ENCODE measurements at places on chromosomes 4 and X.

DNA sequence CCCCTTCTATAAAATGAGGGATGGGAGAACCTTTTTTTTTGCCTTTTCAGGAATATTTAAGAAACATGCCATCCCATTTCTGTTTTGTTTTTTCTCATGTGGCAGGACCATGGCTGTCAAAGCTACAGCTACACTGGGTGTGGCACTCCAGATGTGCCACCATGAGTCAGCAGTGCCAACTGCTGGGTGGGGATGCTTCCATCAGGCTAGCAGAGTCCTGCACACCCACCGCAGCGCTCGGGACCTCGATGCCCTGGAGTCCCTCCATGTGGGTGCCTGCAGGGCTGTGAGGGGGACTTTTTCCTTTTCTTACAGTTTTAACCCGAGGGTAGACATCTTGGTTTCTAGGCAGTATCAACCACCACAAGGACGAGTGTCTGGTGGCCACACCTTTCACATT, 352.6 kb downstream of the NR3C2 start:
- DNase-seq: no peak

- DNase-seq: no peak
These were observed 17.3 kb upstream of the FGF5 start for GRCh38 chr4:80249144-80249543.

DNA sequence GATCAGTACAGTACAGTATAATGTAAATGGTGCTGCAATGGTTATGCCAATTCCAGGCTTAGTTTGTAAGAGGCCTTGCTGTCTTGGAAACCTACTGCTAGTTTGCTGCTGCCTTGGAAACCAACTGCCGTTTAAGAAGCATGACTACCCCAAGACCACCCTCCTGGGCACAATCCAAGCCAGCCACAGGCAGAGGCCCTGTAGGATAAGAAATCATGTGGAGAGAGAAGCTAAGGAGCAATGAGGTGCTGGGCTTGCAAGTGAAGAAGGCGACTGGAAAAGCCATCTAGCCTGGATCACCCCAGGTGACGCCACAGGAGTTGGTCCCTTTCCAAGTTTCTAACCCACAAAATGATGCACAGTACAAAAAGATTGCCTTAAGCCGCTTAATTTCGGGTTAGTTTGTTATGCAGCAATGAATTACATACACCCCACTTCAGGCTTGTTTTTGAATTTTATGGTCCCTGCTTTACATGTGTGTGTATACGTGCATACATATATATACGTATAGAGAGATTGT, 16.9 kb downstream of the ZFP42 start:
- no peak for DNase-seq

DNA sequence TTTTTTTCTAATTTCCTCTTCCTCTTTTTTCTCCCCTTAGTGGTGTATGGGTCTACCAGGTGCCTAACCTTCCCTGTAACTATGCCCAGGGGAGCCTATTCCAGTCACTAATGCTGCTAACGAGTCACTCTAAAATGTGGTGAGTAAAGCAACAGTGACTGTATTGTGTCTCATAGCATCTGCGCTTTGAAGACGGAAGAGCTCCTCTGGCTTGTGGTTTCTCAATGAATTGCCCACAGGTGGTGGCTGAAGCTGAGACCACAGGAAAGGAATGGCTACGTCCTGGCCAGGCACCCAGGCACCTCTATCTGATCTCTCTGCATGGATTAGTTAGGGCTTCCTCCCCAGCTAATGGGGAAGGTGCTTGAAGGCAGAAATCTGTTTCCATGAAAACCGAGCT, 763.5 kb upstream of the FRG1 start:
- no peak for DNase-seq

- DNase-seq: no peak
These were observed 66.7 kb downstream of the DRD5 start for GRCh38 chr4:9847968-9848748.

DNA sequence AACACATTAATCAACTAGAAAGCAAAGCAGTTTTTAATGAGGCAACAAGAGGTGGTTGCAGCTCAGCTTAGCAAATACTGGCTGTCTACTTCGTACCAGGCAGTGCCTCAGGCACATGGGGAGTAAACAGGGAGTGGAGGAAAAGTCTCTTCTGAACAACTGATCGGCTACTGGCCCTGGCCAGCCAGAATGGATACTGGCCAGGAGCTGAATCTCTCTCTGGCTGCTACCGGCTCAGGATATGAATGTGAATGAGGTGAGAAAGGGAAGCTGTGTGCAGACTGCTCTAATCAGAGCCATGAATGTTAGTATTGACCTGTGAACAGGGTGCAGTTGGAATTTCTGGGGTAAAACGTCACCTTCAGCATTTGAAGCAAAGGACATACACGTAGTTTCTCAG, 77.3 kb downstream of the STK32B start:
- DNase-seq: no peak

DNA sequence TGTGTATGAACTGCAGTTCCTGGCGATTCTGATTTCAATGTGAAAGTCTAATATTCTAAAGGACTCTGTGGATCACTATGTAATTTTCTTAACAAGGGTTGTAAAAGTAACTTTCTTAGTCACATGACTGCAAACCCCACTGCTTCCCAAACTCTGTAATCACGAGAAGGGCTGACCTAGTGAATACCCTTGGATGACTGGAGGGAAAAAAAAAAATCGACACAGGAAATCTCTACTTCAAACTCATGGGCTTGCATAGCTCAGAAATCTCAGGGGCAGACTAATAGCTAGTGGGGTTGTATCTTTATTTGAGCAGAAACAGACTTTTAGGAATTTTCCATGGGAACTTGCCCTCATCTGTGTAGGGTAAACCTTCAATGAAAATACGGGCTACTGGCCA, 4.8 kb upstream of the MXRA5 start:
- DNase-seq: no peak

GRCh38 chrX:123436512-123437136, 252.5 kb downstream of the GRIA3 start:
- DNase-seq: no peak

GRCh38 chr4:94566420-94566819, 114.7 kb downstream of the PDLIM5 start:
- DNase-seq: no peak

GRCh38 chr4:105966051-105966450, 70.8 kb downstream of the NPNT start:
- no peak for DNase-seq

DNA sequence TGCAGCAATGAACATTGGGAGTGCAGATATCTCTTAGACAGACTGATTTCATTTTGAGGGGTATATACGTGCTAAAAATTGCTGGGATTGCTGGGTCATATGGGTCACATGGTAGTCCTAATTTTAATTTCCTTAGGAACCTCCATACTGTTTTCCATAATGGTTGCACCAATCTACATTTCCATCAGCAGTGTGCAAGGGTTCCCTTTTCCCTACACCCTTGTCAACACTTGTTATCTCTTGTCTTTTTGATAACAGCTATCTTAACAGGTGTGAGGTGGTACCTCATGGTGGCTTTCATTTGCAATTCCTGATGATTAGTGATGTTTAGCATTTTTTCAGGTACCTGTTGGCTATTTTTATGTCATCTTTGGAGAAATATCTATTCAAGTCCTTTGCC, 57.0 kb downstream of the GPC3 start:
- DNase-seq: no peak

- no peak for DNase-seq
These were observed 133.2 kb upstream of the RPS6KA3 start for GRCh38 chrX:20399728-20400414.

DNA sequence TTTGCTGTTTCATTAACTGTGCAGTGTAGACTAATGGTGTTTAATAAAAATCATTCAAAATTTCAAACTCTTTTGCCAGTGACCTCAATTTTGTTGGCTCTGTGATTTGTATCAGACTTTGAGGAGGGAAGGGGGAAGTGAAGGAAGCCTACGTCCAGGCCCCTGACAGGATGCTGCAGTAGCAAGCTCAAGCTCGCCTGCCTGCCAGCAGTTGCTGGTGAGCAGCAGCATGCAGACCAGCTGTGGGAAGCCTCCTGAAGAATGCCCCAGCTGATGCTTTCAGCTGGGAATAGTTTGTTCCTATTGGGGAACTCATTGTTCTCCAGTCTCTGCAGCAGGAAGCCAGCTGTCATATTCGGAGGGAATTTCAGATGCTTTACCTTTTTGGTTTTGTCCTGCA, 495.2 kb downstream of the AFF2 start:
- no peak for DNase-seq

GRCh38 chr4:40369437-40370274, 34.5 kb downstream of the CHRNA9 start:
- no peak for DNase-seq

DNA sequence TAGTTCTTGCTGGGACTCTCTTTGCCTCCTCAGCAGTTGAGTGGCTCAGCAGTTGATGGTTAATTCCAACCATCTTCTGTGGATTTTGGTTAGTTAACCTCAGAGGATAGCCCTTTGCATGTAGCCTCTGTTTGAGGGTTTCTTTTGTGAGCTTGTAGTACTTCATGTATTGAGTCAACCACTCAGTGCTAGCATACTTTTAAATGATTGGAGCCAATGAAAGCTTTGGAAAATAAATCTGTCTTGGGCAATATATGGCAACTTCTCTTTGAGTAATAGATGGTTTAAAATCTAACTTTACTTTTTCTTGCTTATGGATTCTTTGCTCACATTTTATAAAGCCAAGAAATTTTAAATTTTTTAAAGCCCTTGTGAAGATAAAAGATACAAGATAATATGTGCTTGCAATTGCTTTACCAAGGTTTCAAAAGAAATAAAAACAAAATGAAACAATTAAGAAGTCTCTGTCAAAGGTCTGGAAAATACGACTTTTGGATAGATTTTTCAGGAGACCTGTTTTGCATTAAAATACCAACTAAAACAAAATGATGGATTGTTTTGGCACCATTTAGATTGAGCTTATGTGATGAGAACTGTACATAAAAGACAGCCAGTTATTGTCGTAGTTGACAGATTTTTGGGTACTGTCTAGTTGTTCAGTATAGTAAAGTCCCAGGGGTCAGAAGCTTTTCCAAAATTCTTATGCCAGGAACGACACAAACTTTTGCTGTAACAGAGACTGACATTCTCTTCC, 181.9 kb downstream of the SPRY1 start:
- no peak for DNase-seq

- no peak for DNase-seq
These were observed 950 bp upstream of the TMEM271 start for GRCh38 chr4:576991-577498.

DNA sequence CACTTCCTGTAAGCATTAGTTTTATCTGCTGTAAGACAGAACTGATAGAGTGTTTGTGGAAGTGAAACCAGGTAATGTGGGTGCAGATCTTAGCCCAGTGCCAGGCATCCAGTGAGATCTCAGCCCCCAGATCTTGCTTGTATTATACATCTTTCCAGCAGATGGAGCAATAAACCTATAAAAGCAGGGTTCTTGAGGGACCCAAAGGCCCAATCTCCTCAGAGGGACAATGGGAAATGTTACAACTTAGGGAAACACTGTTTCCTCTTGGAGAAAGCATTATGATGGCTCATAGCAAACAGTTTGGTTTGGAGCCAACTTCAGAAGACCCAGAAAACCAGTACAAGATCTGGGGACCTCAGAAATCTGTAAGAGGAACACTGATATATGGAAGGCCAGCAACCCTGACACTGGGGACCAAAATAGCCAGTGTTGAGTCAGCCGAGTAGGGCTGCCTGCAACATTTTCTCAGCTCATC, 206.3 kb downstream of the SLC7A11 start:
- no peak for DNase-seq

DNA sequence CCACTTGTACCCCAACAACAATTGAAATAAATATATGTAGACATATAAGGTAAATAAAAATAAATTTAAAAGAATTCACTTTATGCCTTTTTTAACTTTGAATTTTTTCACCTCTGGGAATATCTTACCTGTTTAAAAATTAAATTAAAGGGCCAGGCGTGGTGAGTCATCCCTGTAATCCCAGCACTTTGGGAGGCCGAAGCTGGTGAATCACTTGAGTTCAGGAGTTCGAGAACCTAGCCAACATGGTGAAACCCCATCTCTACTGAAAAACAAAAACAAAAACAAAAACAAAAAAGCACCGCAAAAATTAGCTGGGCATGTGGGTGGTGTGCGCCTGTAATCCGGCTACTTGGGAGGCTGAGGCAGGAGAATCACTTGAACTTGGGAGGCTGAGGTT, 164.8 kb downstream of the AASDH start:
- no peak for DNase-seq

DNA sequence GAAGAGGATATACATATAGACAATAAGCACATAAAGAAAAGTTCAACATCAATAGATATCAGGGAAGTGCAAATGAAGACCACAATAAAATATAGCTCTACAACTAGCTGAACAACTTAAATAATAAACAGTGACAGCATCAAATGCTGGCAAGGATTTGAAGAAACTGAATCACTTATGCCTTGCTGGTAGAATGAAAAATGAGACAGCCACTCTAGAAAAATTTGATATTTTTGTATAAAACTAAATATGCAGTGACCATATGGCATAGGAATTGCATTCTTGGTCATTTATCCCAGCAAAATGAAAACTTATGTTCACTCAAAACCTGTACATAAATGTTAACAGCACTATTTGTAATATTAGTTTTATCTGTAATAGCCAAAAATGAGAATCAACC, 1102.0 kb downstream of the C4orf33 start:
- DNase-seq: no peak

DNA sequence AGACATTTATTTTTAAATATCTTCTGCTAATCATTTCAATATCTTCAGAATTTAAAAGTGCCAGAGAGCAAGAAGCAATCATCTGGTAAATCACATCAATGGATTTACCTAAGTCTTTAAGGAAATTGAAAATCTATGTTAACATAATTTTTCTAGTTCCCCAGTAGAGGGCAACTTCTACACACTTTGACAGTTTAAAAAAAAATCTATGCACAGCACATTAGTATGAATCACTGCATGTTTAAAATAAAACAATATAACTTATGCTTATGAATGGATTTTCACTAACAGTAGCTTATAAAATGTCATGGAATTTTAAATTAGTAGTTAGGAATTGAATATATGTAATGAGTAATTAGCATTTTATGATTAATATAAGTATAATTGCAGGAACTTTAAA, 126.5 kb downstream of the REELD1 start:
- DNase-seq: no peak

GRCh38 chrX:111270339-111270738, at the start of gene CAPN6:
CAPN6 (minus strand) TSS chrX:111270483; CDS start chrX:111263936, 6,547 bp downstream.
- DNase-seq: no peak

- no peak for DNase-seq
These were observed 74.6 kb upstream of the MID1IP1 start for GRCh38 chrX:38726612-38727011.

DNA sequence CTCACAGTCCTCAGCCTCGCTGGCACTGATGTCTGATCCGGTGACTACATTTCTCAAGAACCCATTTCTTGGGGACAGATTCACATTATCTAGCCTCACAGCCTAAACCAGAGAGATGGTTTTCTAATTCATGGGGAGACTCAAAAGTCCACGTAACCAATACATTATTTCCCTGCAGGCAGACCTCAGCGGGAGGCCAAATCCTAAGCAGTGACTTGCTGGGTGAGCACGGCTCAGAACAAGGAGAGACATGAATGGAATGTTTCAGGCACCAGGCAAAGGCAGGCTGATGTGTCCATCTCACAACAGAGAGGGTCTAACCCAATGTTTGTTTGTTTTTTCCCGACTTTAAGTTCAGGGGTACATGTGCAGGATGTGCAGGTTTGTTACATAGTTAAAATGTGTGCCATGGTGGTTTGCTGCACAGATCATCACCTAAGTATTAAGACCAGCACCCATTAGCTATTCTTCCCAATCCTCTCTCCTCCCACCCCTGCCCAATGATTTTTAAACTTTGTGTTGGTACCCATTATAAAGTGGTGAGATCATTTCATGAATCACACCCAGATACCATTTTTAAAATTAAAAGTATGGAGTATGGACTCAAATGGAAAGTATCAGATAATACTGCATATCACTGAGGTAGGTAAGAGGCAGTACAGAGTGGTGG, 53.3 kb downstream of the SCD5 start:
- DNase-seq: no peak
